ENCODE measurements at places on chromosomes 11 and 22.

DNA sequence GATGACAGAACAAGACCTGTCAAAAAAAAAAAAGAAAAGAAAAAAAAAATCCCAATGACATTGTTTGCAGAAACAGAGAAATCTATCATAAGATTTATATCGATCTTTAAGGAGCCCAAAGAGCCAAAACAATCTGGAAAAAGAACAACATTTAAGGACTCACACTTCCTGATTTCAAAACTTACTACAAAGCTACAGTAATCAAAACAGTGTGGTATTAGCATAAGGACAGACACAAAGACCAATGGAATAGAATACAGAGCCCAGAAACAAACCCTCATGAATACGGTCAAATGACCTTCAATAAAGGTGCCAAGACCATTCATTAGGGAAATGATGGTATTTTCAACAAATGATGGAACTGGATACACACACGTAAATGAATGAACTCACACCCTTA lies 12.2 kb downstream of the ARVCF start:
- no peak for DNase-seq

DNA sequence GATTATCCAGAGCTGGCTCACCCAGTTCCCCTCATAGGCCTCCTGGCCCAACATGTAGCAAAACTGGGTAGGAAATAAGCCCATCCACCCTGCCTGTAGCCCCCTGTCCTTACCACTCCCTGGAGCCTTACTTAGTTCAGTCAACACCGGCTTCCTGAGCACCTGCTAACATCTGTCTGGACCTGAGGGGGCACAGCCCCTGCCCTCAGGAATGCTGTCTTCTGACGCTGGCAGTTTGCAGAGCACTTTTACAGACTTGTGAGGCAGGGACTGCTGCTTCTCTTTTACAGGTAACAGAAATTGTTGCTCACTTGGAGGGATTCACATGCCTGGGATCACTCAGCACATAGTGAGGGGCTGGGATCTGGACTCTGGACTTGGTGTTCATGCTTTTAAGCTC lies 152.0 kb upstream of the TBCEL start:
- no peak for DNase-seq

DNA sequence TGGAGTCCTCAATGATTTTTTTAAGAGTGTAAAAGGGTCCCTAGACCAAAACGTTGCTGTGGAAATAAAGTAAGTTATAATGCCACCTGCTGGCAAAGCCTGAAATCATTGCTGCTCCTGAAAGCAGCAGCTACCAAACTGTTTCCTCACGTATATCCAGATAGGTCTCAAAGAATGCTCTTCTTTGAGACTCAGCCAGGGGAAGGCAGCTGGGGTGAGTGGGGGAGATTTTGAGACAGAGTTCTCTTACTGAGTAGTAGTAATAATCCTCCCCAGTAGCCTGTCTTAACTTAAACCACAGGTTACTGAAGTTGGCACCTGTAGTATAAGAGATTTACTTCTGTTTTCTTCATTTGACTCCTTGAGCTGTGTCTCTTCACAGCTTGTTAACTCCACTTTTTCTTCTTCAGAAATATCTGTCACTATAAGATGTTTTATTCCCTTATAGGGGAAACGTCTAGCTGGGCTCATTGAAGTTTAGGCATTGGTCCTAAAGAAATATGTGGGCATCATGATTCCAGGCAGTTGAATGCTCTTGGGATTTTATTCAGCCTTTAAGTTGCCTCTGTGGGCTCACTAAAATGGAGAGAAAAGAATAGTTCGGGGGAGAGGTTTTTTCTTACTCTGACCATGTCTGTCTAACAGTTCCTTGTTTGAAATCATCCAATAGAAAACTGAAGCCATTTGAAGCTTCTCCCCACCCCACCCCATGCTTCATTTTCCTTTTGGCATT lies 77.9 kb downstream of the BTBD10 start:
- no peak for DNase-seq

DNA sequence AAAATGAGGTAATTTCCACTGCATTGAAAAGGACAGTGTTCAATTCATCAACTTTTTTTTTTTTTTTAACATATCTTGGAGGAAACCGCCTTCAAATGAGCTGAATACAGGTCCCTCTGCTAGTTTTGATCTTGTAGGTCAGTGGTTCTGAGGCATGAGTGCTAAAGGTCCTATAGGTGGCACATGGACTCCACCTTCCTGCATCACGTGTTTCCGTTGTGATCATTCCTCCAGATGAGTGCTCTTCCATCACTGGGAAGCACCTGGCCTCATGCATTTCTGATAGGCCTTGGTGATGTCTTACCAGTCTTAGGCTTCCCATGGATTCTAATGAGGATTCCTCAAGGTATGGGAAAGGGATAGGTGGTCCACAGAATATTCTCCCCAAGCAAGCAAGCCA lies 37.8 kb downstream of the FDX1 start:
- no peak for DNase-seq

Measured in NCI-H187 (cell line).